Inflammatory macrophage treated with lipopolysaccharide for 1 hour (primary cell): ENCODE measurements at places on chromosomes 2 and 18.

DNA sequence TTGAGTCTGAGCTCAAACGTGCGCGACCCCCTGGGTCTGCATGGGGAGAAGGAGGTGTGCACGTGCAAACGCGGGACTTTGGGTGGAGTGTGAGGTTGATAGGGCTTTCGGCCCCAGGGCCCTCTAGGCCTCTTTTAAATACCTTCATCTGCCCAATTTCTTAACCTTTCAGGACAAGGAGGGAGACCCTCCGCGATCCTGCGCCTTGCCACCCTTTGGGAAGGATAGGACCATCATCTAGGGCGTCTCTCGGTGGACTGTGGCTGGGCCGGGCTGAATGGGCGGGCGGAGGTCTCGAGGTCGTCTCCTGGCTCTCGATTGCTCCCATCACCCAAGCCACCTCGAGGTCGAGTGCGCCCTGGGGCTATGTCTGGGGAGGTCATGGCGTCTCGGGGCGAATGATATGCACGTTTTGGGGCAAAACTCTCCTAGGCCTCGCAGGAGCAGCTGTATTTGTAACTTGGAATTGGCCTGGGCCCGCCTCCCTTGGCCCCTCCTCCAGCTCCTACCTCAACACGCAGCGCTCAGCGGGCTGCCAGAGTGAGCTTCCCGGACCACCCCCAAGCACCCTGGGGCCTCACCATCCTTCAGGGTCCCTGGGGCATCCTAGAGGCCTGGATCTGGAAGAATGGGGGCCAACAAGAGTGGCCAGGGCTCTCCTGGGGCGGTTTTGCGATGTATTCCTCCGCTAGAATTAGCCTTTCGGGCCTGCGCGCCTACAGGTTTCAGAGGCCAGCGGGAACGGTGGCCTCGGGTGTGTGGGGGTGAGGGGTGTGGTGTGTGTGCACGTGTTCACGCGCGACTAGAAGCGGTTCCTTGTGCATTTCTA, 8.7 kb upstream of the SIX3 start:
- DNase-seq = no peak

DNA sequence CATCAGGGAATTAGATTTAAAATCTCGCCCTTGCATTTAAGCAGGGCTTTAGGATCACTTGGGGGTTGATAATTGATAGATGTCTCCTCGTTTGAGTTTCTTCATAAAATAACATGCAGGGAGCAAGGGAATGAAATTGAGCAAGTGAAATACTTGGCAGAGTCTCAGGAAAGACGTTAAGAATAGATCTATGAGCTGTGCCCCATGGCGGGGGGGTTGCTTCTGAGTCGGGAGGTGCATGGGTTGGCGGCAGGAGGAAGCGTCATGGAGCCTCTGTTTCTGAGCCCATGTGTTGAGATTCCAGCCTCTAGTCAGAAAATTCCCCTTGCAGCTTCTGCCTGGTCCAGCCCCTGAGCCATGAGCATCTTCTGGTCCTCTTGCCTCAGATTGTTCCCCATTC, 82.0 kb downstream of the APOB start:
- no peak for DNase-seq

DNA sequence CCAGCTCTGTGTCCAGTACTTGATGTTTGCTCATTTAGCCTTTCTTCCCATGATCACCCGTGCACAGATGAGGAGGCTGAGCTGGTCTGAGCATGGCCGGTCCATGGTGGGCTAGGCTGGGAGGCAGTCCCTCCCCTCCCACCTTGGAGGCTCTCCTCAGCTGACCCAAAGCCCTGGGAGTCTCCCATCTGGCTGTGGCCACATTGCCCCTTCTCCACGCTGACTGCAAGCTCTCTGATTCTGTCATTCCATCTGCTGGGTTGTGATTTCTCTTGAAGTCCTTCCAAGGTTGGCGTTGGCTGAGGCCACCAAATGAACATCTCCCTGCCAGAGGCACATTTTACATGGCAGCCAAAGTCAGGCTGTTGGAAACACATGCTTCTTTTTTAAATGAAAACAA, 44.0 kb downstream of the ACKR3 start:
- no peak for DNase-seq

DNA sequence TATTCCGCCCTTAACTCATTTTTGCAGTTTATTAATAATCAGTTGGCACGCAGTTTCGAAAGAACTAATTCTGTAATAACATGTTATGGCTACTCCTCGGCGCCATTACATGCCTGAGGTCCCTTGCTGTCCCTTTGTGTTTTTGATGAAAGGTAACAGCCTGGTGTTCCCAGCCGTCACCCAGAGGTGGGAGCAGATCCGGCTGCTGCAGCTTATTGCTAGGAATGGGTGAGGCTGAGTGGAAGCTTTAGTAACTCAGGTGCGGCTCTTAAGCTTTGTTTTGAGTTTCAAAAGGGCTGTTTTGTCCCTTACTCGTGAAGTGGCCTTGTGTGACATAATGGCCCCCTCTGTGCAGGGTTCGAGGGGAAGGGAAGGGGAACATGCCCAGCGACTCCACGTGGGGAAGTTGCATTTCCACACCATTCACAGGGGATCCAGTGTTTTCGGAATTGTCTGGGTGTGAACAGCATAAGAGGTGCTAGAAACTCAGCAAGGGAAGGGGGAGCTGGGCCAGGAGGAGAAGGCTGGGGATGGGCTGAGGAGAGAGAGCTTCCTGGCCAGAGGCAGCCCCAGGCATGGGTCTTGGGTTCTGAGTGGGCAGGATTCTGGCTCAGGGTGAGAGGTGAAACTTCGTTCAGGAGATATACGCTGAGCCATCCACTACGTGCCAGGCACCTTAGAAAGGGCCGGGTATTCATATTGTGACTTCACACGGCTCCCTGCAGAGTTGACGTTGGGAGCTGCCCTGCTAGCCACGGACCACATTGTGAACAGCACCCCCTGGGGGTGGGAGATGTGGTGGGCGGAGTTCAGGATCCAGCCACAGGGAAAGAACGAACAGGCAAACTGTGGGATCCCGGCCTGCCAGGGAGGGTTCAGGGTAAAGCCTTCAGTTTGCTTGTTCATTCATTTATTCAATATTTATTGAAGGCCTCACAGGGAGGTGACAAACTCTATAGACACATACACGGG, 84.4 kb downstream of the TGOLN2 start:
- no peak for DNase-seq

DNA sequence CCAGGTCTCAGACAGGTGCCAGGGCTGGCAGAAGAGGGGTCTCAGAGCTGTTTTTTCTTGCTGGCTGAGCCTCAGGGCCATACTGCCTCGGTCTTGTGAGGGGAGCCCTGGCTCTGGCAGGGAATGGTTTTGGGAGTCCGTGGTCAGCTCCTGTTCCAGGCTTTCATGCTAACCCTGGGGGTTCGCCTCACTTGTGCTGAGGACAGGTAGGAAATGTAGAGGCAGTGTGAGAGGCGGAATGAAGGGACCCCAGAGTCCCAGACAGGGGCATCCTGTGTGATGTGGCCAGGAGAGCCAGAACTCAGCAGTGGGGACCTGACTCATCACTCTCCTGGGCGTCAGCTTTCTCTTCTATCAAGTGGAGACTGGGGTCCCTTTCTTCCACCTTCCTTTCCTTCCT, 5.7 kb upstream of the CELF4 start:
- no peak for DNase-seq

- no peak for DNase-seq
Measured at GRCh38 chr2:231514951-231515297, 15.3 kb downstream of the NMUR1 start.

DNA sequence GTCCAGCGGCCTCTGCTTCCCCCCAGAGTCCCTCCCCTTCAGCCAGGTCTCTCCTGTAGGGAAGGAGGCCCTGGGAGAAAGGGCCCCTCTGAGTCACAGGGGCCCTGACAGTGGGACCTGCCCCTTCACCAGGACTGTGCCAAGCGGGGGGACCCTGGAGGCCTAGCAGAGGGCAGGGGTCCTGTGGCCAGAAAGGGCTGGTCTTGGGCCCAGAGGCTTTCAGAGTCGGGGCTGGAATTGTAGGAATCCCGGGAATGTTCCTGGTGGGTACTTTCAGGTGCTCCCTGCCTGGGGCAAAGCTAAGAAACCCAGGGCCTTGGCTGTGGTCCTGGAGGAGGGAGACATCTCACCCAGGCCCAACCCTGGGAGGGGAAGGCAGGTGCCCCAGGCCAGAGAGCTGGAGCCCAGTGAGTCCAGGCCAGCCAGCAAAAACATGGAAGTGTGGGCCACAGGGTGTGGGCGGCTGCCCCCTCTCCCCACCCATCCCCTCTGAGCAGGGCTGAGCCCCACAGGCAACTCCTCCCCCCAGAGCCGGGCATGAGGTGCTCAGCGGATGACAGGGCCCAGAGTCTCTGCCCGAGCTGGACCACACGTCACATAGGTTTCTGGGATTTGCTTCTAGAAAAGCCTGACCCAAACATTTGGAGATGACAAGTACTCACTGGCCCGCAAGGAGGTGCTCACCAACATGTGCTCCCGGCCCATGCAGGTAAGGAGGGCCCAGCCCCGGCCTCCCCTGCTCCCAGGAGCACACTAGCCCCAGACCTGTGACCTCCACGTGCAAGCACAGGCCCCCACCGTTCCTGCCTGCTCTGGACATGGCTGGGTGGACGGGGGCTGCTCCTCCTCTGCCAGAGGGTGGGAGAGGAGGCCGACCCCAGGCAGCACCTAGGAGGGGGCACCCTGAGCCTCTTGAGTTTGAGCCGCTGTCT, 48.2 kb upstream of the ALPP start:
- no peak for DNase-seq

GRCh38 chr2:64311191-64311910, 142.6 kb upstream of the LGALSL start:
- DNase-seq = no peak
